ENCODE measurements at places on chromosomes 12 and 14.

DNA sequence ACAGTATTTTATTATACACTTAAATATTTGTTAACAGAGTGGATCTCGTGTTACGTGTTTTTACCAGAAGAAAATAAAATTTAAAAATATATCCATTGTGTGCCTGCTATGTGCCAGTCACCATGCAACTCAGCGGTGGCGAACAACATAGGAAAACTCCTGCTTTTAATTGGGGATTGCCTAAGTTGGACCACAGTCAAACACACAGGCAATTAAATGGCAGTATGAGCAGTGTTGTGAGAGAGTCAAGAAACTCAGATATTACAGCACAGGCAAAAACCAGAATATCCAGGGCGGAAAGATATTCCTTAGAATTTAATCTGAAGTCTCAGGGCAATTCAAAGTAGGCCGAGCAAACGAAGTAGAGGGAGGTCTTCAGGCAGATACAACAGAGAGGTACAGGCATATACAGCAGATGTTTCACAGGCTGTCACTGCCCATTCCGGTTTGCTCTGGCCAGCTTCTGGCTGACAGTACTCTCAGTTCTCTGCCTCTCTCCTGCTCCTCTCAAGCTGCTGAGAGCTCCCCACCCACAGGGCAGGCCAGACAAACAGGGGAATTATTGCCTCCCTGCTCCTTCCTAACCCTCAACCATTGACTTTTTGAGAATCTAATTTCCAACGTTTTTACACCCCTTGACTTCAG, 540.2 kb upstream of the TMEM132C start:
- DNase-seq = no peak

DNA sequence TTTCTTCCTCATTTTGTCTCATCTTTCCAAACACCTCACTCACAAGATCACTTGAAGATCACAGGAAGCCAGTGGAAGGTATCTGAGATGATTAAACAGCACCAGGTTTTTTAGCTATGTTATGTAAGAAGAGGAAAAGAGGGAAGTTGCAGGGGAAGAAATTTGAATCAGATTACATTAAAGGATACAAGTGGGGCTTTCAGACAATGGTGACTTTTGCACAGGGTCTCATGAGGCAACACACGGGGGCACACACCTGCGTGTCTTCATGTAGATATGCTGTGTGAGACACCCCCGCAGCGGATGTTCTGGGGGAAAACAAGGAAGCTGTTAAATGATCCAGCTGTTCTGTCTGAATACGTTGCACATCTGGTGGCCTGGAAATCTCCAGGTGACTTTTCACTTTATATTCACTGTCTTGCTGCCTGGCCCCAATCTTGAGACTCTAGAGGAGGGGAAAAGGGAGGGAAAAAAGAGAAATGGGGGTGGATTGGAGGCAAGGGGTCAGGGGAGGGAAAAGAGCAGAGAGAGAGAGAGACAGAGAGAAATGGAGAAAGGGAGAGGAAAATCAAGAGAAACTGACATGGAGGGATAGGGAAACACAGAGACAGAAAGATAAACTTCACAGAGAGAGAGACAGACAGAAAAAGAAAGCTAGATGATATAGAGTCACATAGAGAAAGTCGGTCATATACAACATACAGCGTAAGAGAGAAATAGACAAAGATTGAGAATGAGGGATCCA, 36.3 kb upstream of the PPP1CC start:
- DNase-seq = no peak

DNA sequence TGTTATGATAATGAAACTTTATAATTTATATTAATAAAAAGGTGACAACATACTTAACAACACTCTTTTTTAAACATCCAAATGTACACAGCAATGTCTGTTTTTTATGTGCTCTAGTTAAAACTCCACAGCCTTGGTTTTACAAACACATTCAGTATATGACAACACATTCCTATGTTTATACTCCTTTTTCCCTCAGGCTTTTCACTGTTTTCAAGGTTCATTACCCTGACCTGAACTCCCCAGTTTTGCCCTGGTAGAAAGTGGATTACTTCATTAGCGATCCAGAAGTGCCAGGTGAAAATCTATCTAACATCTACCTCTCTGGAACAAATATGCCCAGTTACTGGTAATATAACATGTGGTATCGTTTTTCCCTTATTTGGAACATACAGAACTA, 340.2 kb upstream of the DDHD1 start:
- no peak for DNase-seq

DNA sequence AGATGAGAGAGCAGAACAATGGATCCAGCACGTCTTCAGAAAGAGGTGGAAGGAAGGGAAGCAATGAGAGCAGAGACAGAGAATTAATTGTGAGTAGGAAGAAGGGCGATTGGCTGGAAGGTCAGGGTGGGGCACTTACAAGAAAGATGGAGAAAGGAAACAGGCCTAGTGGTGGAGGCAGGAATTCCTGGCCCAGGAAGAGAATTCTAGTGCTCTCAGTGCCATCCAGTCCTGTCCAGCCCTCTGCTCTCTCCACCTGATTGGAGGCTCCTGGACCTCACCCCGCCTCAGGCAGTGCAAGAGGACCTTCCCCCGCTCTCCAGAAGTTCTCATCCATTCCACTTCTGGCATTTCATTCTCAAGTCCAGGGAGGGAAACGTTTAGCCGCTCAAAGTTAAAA, 43.0 kb downstream of the NGB start:
- DNase-seq = no peak

- no peak for DNase-seq
Observed at GRCh38 chr12:14211947-14212387, 153.5 kb upstream of the ATF7IP start.

- DNase-seq = no peak
Observed at GRCh38 chr12:104680491-104680890, 223.7 kb downstream of the CHST11 start.

DNA sequence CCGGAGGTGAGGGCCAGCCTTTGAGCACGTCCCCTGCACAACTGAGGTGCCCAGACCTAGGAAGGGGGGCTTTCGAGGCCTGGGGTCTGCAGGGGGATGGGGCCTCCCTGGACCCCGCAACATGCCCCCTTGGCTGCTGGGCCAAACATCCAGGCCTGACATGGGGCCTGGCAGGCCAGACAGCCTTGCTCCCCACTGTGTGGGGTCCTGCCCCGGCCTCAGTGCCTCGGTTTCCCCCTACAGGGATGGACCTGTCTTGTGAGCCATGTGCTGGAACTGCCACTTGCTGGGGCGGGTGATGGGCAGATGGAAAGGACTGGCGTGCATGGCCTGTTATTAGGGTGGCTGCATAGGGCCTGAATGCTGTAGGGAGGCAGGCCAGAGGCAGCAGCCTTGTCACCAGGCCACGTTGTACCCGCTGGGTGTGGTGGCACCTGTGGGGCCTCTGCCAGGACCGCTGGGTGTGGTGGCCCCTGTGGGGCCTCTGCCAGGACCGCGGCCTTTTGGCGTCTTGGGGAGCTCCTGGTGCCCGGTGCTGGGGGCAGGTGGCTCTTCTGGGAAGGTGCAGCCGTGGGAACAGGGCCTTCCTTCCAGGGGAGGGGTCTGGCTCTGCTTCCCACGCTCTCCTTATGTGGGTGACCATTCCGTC, 20.4 kb downstream of the ASPG start:
- no peak for DNase-seq

DNA sequence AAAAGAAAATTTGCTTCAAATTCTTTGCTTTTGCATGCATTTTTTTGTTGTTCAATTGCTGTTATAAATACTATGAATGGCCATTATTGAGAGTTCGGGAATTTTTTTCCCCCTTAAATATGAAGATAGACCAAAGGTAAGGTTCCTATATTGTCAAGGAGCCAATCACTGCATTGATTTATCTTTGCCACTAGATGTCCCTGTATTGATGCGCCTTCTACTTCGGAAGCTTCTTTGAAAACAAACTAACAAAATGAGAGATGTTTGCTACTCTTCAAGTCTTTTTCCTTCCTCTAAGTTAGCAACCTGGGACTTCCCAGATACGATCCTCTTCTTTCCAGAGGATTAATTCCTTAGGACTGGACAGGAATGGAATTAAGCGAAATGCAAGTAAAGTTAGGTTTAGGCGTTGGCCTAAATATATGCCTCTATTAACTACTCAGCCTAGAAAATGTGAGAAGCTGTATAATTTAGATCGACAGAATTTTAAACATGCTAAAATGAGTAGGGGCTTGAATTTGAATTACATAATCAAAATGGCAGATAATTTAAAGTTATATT, 318.1 kb downstream of the AEBP2 start:
- DNase-seq = no peak

DNA sequence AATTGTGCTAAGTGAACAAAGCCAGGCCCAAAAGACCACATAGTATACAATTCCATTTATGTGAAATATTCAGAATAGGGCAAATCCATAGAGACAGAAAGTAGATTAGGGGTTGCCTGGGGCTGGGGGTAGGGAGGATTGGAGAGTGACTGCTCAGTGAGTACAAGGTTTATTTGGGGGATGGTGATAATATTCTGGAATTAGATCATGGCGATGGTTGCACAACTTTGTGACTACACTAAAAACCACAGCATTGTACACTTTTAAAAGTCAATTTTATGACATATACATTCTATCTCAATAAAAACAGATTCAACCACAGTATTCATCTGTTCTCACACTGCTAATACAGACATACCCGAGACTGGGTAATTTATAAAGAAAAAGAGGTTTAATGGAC, 68.7 kb upstream of the MAP1LC3B2 start:
- DNase-seq = no peak

DNA sequence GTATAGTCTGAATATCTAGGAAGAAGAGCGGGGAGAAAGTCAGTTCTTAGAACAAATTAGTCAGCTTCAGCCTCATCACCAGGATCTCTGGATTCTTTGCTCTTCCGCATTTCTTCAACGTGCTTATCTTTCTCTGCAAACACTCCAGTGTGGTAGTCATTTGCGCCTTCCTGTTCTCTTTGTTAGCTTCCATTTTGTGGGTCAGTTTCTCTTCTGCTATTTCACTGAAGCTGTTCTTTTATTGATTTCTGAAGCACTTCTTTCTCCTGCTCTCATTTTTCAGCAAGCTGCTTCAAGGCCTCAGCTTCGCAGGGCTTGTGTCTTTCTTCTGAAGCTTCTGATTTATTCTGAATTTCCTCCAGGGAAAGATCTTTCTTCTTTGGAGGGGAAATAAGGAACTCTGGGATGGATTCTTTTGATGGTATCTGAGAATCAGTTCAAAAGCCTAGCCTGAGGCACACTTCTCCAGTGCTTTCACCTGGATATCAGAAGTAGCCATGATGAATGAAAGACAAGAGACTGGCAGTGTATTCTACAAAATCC, 13.5 kb downstream of the AMN1 start:
- DNase-seq = no peak

DNA sequence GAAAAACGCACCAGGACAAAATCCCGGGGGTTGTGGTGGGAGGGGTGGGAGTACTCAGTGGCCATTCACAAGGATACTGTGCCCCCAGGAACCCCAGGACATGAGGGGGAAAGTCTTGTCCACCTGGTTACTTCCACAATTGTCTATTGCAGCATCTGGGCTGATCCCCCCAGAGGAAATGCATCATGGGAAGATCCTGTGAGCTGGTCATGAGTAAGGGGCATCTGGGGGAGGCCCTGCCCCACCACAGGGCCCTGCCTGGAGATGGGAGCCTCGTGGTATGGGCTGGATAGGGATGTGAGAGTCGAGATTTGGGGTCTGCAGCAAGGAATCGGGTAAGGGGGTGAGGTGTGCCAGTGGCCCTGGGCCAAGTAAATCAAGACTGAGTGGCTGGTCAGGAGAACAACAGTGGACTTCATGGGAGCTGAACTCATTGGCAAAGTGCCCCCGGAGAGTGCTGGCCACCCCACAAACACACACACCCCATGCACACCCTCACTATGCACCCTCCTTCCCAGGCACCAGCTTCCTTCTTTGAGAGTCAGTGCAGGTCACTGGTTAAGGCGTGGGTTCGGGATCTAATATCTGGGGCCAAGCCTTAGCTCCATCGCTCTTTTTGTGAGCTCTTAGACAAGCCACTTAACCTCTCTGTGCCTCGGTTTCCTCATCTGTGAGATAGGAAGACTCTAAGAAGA, 3.0 kb upstream of the SERPINA1 start:
- DNase-seq = no peak

Data from stromal cell of bone marrow (primary cell).